ENCODE measurements at places on chromosomes 7 and 10.

DNA sequence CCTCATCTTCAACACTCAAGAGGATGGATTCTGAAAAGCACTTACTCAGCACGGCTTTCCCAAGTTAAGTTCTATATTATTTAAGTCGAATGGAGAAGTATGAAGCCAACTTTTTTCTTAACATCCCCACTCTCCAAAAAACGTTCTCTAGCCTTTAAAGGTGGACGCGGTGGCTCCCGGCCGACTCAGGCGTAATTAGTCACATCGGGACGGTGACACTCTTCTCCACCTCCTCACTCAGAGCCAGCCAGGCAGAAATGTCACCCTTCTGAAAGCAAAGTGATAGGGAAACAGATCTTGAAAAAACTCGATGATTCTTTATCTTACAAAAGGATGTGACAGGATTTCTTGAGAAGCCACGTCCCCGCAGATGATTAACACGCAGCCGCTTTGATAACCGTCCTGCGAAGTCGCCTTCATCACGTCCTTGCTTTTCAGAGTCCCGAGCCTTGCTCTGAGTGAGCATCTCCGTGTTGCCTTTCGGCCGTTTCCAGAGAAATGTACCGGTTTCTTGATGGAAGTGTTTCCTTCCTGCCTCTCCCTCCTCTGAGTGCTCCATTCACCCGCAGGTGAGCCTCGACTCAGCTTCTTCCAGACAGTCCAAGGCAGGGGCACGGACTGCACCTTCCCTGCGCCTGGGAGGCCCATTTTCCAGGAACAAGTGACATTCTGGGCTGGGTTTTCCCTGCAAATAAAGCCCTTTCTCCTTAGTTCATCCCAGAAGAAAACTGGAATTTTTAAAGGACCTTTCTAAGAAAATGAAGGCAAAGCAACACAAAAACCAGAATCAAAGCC is 314.8 kb downstream of the DNAJB6 start:
- DNase-seq: no peak

- DNase-seq: no peak
These were observed 69.3 kb upstream of the PRR15 start for GRCh38 chr7:29494350-29494749.

GRCh38 chr7:15674586-15674985 is 11.9 kb downstream of the MEOX2 start:
- DNase-seq: no peak

DNA sequence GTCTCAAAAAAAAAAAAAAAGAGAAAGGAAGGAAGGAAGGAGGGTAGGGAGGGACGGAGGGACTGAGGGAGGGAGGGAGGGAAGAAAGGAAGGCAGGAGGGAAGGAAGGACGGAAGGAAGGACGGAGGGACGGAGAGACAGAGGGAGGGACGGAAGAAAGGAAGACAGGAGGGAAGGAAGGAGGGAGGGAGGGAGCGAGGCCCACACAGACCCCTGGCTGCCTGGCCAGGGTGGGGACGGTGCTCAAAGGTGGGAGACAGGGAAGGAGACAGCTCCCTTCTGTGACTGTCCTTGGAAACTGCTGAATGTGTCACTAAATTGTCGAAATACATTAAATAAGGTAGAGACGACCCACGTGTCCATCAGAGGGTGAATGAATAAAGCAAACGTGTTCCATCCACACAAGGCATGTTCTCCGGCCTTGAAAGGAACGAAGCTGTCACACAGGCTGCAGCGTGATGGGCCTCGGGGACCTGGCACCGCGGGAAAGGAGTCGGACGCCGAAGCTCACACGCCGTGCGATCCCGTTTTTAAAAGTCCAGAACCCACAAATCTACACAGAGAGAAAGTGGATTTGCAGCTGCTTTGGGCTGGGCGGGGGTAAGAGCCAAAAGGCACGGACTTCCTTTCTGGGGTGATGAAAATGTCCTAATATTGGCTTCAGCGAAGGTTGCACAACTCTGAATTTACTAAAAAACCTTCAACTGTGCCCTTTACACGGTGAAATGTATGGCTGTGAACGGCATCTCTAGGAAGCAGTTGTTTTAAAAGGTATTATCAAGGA is 23.3 kb downstream of the ADAP1 start:
- DNase-seq: no peak

GRCh38 chr7:100397315-100398081 is 24.2 kb downstream of the PILRA start:
- no peak for DNase-seq

DNA sequence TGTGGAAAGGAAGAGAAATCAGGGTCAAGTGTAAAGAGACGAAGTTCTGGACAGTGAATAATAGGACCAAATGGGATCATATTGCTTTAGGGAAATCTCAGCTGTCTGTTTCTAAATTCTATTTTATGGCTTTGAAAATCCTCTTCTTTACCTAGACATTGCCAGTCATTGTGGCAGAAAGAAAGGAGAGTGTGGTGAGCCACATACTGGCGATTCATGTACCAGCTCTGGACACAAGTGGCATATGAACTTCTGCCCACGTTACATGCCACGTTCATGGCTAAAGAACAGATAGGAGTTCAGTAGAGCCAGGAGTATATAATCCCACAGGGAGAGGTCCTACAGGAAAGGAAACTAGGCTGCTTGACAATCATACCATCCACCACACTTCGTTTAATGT is 28.0 kb downstream of the STARD3NL start:
- DNase-seq: no peak

DNA sequence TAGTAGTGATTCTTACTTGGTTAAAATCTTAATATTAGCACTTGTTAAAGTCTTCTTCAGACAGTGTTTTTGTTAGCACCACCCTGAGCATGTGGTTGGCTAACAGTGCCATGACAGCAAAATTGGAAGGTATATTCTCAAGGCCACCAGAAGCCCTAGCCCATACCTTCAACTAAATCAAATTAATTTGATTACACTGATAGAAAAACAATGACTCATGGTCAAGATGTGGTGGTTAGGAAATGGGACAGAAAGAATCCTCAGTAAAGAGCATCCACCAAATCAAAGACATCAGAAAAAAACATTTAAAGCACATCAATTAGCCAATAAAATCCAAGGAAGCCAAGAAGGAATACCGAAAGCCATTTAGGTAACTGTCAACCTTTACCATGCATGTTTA is 75.5 kb downstream of the PIP4K2A start:
- no peak for DNase-seq

DNA sequence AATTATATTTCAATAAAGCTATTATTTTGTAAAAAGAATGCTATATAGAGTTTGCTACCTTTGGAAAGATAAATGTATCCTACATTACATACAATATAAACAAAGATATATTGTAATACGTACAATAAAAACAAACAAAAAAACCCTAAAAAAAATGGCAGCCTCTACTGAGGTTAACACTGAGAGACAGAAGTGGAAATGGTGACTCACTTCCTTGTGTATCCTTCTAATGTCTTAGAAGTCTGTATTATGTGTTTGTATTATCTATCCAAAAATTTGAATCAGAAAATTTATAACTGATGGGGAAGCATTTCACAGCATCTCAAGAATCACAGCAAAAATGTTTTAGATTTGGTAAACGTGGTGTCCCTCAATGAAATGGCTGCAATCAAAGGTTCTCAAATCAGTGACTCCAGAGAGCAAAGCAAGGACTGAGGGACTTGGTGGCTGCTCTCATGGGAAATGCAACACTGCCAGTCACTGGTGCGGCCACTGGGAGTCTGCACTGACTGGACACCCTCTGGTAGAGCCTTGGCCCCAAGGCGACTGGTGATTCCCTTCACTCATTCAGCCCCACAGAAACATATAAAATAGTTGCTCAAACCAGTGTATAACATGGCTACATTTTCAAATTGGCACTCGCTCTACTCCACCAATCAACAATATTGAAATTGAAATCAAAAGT is 53.8 kb downstream of the PANK1 start:
- DNase-seq: no peak

Data from effector memory CD4-positive, alpha-beta T cell (primary cell).